ENCODE measurements at places on chromosomes 3 and 15. TPM values are rescaled to one million over a fixed set of nuclear protein-coding genes. Genes with fewer than 3 reads are reported as not detected.

GRCh38 chr3:48555949-48556795 lies 431 bp downstream of the PFKFB4 start:
- no peak for DNase-seq

- DNase-seq, result no peak
These were observed 55.3 kb downstream of the TRAT1 start for GRCh38 chr3:108877901-108878300.

DNA sequence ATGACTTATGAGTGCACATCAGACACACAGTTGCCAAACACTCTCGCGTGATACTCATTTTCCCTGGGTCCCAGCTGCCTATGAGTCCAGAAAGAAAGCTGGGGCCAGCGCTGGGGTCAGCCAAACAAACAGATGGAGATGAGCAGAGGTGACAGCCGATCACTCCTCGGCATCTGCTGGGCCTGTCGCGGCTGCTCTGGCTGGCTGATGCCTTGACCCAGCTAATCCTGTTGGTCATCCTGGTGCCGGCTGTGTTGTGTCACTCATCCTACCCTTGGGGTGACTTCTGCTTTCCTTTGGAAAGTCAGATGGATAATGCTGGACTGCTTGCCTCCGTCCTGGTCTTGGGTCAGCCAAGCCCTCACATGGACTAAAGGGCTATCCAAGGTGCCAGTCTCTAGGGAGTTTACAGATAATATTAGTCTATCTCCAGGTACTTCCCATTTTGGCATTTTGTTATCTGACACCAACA lies 105.3 kb upstream of the PDZRN3 start:
- DNase-seq, result no peak

DNA sequence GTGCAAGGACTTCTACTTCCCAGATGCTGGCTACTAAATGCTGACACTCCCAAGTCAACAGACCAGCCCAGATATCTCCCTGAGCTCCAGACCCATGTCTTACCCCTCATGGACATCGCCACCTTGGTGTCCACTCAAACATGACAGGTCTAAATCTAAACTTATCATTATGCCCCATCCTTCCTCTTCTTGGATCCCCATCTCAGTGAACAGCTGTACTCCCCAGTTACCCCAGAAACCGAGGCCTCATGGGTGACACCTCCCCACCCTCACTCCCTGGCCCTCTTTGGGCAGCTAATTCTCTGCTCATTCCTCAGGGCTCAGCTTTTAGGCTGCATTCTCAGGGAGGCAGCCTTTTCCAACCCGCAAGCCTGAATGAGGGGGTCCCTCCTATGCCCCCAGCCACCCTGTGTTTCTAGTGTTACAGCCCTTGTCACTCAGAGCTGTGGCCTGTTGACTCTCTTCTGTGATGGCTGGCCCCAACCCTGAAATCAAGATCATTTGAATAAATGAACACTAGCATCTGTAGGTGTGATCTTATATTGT lies 5.4 kb downstream of the EHD4 start:
- DNase-seq, result no peak

DNA sequence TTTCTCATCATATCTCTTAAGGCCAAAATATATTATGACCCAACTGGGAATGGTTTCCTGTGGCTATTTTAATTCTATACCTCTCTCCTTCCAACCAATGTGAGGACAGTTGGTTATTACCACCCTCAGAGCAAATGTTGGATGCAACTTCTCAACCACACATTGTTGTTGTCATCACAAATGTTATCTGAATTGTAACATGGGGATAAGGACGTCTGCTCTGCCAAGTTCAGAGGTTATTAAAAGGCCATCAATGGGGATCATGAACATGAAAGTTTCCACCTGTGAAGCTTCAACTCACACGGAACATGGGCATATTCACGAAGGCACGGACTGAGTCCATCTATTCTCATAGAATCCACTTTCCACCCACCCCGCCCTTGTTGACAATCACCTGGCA lies 46.8 kb downstream of the MB21D2 start:
- DNase-seq, result no peak

DNA sequence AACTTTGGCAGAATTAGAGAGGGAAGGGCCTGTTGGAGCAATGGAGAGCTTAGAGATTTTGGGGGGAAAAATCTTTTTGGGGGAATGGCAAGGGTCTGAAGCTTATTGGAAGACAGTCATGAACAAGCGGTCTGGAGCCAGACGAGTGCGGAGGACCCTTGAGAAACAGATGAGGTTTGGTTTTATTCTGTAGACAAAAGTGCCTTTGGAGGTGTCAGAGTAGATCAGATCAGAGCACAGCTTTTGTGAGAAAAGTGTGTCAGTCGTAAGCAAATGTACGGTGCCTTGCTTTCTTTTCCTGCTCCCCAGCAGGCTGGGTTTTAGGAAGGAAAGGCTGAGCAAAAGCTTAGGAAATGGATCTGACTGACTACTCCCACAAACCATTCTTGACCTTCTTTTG lies 236.8 kb upstream of the TPRG1 start:
- DNase-seq, result no peak

DNA sequence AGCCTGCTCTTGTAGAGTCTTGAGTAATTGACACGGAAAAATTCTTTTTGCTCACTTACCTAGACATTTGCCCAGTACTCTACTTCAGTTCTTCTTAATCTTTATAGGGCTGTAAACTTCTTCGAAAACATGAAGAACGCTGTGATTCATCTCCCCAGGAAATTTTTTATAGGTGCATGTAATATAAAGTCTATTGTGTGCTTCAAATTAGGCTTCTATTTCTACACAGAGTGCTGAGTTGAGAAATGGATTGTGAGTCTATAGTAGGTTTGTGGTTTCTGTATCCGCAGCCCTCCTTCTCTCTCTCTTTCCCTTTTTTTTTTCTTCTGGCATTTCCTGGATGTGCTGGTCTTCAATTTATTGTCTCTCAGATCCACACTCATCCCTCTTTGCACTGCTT lies 183.3 kb upstream of the DCBLD2 start:
- no peak for DNase-seq

- DNase-seq, result no peak
These were observed 460.9 kb downstream of the OTOL1 start for GRCh38 chr3:161957467-161957866.

DNA sequence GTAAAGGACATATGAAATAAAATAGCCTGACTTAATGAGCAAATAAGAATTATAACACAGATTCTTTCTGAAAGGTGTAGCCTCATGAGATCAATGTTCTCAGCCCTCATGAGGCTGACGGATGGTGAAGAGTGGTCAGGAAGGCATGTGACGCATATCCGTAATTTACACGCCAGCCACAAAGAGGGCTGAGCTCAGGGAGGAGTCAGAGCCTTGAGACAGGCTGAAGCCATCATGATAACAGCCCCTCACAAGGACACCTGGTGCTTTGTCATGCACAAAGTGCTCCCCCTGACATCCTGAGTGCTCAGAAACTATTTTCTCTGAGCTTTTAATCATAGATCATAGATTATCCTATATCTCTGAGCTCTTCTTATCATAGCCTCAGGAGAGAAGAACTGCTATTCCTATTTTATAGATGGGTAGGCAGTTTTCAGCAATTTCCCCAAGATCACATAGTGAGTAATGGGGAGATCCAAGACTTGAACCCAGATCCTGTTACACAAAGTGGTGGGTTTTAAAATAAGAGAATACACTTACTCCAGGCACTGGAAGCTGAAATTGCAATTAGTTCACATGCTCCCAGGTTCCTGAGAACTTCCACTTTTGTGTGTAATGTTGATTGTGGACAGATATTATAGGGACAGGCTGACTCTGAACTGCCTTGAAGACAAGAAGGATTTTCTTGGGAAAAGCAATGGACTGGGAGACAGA lies 267.1 kb downstream of the RPLP1 start:
- no peak for DNase-seq

DNA sequence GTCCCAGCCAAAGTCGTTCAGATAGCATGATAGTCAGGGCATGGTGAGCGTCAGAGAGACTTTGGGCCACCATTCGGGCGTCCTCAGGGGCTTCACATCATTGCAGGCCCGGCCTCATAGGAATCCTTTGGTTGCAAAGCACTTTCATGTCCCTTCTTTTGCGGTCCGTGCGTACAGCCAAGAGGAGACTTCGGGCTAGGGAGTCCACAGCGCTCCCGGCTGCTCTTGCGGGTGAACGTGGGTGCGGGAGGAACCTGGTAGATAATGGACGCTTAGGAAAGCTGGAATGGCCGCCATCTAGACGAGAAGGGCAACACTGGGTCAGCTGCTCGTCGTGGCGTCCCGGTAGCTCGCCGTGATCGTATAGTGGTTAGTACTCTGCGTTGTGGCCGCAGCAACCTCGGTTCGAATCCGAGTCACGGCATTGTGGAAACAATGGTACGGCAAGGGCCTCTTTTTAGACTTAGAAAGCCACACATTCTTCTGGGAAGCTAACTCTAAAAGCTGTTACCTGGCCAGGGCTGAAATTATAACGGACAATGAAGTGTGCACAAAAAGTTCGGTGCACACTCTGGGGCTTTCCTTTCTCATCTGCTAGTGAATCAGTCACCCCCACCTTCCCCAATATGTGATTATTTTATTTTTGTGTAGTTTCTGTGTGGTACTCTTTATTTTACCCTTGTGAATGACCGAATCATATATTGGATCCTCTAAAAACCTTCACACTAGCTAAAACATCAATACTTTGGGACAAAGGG lies 13.2 kb upstream of the SHF start:
- peak; percentile 73 for DNase-seq

- DNase-seq, result no peak
These were observed 965.8 kb downstream of the NSUN3 start for GRCh38 chr3:95028688-95029087.

GRCh38 chr3:117084277-117084676 lies 374.7 kb downstream of the TUSC7 start:
- no peak for DNase-seq

- DNase-seq, result no peak
These were observed 50.1 kb upstream of the STT3B start for GRCh38 chr3:31482493-31483200.

DNA sequence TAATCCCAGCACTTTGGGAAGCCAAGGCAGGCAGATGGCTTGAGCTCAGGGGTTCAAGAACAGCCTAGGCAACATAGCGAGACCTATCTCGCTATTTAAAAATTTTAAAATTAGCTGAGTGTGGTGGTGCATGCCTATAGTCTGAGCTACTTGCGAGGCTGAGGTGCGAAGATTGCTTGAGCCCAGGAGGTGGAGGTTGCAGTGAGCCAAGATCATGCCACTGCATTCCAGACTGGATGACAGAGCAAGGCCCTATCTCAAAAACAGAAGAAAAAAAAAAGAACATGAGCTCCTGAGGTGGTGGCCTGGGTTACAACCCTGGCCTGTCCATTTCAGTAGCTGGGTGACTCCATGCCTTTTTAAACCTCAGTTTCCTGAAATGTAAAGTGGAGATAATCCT lies 7.2 kb downstream of the DNASE1L3 start:
- no peak for DNase-seq

- DNase-seq, result no peak
These were observed 269.4 kb upstream of the ARRDC4 start for GRCh38 chr15:97691078-97691477.

DNA sequence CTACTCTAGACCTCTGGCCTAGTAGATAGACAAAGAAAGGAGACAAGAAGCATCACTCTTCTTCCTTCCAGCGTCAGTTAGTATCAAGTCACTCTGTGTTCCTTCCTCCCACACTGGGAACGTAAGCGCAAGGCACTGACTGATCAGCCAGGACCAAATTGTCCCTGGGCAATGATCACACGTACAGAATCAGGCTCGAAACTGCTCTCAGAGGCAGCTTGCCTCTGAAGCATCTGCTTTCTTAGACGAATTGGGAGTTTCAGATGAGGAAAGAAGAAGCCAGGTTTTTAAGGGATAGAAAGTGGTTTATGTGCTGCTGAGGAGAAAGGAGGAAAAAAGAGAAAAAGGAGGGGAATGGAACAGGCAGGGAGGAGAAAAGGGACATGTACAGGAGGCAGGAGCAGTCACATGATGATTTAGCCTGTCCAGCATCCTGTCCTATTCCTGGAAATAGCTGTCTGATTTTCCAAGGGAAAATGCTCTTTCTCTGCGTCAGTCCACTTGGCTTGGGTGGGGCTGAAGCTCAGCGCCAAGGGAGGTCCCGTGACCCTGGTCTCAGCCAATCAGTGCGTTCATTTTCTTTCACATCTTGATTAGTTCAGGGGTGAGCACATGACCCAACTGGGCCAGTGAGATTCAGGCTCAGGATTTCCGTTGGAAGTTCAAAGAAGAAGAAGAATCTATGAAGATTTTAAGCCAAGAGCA lies 102.0 kb upstream of the PRICKLE2 start:
- no peak for DNase-seq

DNA sequence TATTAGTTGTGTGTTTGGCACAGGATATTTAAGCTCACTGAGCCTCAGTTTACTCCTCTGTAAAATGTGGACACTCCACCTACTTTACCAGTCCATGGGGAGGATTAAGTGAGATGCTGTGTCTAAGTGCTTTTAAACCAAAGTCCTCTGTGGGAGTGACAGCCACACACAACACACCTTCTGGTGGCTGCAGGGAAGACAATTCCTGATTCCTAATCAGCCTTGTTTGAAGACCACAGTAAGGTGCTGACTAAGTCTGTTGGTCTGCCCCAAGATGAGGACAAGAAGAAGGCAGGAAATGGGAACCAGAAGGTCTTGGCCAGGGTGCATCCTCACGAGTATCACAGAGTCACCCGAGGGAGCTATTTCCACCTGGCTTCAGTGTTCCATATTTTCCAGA lies 52.3 kb downstream of the EPHB1 start:
- no peak for DNase-seq

GRCh38 chr3:31937225-31937624 lies 43.8 kb downstream of the OSBPL10 start:
- DNase-seq, result no peak

Gene ALDH1A2
- 8.9 TPM for total RNA-seq

Gene PTH1R
- total RNA-seq, result 4.4 TPM

Gene ERC2
- total RNA-seq, result 64.3 TPM

Gene NTRK3
- total RNA-seq, result 91.4 TPM

Gene PPP1R14D
- not detected for total RNA-seq

Gene CCDC33
- total RNA-seq, result 0.27 TPM

Gene MKRN2OS
- not detected for total RNA-seq

Gene MCTP2
- 0.64 TPM for total RNA-seq

Gene CLDN18
- 0.09 TPM for total RNA-seq

Gene MFGE8
- 67.5 TPM for total RNA-seq

Gene MORC1
- 0.36 TPM for total RNA-seq

Gene TPRG1
- 3.4 TPM for total RNA-seq

Gene SNTN
- total RNA-seq, result not detected

Gene EMC7
- 16.3 TPM for total RNA-seq
